EL (cell line): ENCODE measurements at places on chromosomes 12 and 14.

DNA sequence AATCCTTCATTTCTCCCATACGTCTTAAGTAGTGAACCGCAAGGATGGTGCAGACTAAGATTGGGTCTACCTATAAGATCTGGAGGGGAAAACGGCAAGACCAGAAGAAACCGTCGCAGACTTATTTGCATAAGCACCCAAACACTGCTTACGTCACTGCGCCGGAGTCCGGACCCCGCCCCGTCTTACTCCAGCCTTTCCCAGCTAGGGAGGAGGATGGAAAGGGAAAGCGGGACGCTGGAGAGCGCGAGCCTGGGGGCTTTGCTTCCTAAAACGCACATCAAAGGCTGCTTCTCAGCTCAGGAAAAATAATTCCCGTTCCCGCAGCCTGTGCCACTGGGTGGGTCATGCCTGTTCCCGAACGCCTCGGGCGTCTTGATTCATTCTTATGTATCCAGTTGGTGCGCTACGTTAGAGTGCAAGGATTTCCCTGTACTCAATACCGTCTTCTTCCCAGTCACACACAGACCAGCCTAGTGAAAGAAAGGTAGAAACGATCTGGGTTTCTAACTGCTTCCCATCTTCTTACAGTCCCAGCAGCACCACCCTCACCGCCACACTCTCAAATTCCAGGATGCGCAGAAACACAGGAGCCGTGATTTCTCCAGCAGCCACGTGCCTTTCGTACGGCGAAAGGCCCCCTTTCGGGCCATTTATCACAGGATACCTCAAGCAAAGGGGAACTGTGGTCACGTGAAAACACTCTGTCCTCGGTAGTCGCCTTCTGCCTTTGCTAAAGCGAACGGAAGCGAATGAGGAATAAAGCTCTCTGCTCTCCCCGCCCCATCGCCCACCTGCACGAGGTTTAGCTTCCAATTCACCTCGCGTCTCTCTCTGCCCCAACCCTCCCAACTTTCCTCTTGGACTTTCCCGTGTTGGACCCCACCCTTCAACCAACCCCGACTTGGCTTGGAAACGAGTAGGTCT is 1.1 kb downstream of the SLC6A15 start:
- DNase-seq, result peak; percentile 63

GRCh38 chr12:95218150-95219133 is 835 bp downstream of the VEZT start:
- DNase-seq, result peak; percentile 81

GRCh38 chr12:53989227-53990113 is 4.5 kb downstream of the HOXC10 start:
- DNase-seq, result no peak

GRCh38 chr12:63917477-63917862 is 73.0 kb downstream of the SRGAP1 start:
- DNase-seq, result no peak

DNA sequence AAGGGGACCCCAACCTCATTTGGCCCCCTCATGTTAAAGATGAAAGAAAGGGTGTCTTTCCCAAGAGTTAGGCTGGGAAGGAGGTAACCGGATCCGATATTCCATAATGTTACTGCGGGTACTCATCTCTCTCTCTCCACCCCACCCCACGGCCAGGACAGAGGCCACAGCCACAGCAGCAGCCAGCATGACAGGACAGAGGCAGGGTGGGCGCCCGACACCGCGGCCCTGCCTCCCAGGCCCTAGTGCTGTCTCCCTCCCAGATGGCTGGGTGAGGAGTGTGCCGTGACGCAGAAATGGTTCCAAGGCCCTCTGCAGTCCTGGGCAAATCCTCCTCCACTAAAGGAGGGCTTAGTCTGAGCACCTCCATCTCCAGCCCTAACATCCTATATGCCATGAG is 6.2 kb downstream of the SLC6A12 start:
- DNase-seq, result no peak

GRCh38 chr12:116433249-116433648 is 125.9 kb upstream of the MAP1LC3B2 start:
- DNase-seq, result no peak

- DNase-seq, result peak; percentile 8
These were observed 76.3 kb downstream of the PDE3A start for GRCh38 chr12:20444595-20445170.

DNA sequence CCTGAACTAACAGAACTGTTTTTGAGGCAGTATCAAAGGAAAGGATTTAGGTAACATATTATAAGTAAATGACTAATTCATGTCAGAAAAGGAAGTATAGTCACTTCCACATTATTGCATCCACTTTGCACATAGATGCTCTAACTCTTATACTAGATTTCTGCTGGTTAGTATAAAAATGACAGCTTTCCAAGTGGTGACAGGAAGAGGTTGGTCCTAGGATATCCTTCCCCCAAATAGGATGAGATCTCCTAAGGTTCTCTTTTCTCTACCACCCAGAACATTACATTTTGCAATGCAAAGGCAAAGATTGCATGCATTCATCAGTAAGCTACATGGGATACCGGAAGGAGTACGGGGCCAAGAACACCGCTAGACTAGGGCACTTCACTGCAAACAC is 15.2 kb downstream of the DAD1 start:
- no peak for DNase-seq

DNA sequence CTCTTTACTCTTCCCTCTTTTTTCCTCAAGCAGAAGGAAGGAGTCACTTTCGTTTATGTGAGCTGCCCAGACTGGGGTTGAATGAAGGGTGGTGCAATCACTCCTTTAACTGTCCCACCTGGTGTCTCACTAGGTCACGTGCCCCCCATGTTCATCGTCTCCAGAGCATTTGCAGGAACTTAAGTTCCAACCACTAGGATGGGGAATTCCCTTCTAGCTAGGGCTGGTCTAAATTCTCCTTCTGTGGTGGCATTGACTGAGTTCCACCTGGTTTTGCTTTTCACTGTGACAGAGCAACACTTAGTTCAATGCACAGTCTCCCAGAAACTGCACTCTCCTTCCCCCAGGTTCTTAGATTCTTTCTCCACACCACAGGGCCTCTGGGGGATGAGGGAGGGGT is 9.5 kb downstream of the FANCM start:
- DNase-seq, result no peak

DNA sequence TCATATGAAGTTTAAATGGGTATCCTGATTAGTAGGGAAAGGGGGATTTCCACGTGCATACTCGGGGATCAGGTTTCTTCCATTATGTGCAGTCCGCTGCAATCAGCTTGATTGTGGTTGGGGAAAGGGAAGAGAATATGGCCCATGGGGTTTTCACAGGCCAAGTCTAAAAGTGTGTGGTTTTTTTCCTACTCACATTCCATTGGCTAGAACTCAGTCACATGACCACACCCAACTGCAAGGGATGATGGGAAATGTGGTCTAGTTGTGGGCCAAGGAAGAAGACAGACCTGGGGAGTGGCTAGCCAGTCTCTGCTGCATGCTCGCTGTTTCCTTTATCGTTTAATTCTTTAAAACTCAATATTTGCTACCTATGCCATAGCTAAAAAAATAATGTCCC is 105.1 kb downstream of the PRIMA1 start:
- DNase-seq, result peak; percentile 10

- no peak for DNase-seq
These were observed 173.4 kb downstream of the KIF21A start for GRCh38 chr12:39269492-39269891.

GRCh38 chr12:49201595-49202295 is 12.9 kb upstream of the TUBA1A start:
- DNase-seq, result peak; percentile 11

DNA sequence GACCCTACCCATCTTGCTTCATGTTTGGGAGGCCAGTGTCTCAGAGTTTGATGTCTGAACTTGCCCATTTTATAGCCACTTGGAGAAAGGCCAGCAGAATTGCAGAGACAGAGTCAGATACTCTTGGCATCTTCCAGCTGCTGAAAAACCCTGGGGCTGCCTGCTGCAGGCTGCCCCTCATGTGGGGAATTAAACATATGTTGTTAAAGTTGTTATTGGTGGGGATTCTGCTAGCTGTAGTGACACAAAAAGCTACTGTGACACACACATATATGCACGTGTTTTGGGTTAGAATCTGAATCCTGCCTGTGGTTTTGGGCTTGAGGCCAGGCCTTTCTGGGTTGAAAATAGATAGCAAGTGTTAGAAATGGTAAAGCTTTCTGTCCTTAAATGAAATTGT is 1288.4 kb downstream of the AACS start:
- no peak for DNase-seq

GRCh38 chr14:105078294-105078693 is 13.1 kb upstream of the GPR132 start:
- DNase-seq, result no peak

GRCh38 chr12:112927475-112927874 is 10.8 kb upstream of the OAS3 start:
- no peak for DNase-seq

DNA sequence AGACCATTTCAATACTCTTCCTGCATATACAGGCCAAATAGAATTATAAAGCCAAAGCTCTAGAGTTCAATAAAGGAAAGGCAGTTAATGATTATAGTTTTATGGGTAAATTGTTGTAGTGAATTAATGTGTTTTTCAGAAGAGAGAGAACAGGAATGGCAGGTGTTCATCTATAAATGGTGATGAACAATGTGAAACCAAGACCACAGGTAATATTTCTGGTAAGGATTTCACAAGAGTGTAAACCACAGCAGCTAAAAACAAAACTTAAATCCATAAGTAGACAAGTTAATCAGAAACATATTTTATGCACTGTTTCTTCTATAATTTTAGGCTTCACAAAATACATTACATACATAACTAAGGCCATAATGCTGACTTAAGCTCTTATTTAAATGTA is 204.4 kb downstream of the SYT1 start:
- no peak for DNase-seq

DNA sequence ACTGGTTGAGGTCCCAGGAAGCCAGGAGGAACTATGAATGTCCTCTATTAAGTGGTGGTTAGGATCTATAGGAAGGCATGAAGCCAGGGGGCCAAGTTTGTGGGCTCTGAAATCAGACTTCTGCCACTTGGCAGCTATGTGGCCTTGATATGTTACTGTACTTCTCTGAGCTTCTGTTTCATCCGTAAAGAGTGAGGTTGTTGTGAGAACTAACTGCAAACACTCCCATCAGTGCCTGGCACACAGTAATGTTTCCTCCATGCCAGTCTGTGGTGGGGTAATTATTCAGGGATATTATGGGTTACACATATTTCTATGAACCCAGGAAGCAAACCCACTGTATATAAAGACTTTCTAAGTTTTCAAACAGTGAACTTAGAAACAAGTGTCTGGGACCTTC is 57.4 kb downstream of the PLXNC1 start:
- no peak for DNase-seq

DNA sequence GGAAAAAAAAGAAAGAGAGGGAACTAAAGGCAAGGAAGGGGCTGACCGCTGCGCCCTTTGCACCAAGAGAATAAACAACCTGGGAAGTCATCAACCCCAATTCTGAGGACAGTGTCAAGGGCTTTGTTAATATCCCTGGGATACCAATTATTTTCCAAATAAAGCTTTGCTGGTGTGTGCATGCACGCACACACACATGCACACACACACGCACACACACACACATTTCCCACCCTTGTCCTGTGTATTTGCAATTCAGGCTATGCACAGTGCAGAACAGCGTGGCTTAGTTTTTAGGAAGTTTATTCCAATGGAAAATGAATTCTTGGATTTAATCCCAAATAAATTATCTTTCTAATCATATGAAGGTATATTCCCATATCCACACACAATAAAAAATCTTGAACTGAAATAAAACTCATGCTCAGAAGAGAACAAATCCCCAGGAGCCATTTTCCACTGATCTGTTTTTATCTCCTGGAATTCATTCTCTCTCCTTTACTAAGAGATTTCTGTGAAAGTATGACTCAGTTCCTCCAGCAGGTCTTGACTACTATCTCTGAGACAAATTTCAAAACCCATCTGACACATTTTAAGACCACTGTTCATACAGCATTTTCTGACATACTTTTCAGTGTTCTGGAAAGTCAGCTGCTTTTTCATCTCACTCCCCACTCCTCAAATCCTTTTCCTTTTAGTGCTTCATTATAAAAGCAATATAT is 334.4 kb upstream of the ATP2B1 start:
- DNase-seq, result peak; percentile 56

GRCh38 chr12:40668099-40668529 is 24.1 kb upstream of the CNTN1 start:
- DNase-seq, result no peak

DNA sequence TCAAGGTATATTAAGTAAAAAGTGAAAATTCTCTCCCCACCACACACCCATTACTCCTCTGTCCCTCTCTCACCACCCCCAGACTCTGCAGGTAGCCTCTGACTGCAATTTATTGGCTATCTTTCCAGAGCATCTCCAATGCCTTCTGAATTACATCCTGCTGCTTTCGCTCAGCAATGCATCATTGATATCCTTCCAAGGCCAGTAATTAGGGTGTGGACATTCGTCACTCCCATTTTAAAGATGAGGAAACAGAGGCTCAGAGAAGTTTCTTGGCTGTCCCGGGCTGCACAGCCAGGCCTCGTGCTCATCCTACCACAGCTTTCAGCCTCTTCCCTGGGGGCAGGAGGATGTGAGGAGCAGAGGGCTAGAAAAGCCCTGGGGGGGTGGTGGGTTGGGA is 23.6 kb upstream of the PGF start:
- peak; percentile 27 for DNase-seq

DNA sequence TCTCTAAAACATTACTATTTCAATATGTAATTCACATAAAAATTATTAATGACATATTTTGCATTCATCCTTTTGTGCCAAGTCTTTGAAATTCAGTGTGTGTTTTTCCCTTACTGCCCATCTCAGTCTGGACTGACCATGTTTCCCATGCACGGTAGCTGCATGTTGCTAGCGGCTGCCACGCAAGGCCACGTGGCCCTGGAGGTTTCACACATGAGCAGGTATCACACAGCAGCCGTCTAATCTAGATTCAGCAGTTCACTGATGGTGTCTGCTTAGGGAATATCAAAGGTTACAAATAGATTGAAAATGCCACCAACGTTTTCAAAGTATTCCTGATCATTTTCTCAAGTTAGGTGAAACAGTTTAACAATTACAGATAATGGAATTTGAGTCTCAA is 234.8 kb upstream of the FKBP4 start:
- no peak for DNase-seq

DNA sequence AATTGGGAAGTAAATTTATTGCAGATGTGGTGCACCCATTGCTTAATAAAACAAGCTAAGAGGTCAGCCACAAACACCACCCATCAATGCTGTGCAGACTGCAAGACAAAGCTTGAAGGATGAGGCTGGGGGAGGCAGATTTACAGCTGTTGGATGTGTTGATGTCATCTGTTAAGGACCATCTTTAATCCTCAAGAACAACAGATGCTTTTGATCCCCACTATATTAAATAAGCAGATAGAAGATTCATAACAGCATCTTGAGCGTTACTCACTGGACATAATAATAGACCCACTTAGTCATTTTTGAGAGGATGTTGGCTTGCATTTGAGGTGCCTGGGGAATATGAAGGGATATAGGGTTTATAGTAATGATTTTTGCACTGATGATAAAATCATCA is 58.8 kb downstream of the GPR68 start:
- DNase-seq, result no peak

GRCh38 chr14:94009767-94010166 is 12.7 kb downstream of the CCDC197 start:
- no peak for DNase-seq

GRCh38 chr14:58808828-58809227 is 171.1 kb downstream of the DACT1 start:
- peak; percentile 42 for DNase-seq

GRCh38 chr14:40894846-40895245 is 711.8 kb upstream of the LRFN5 start:
- DNase-seq, result no peak
